ENCODE measurements at places on chromosomes 5 and 9.

DNA sequence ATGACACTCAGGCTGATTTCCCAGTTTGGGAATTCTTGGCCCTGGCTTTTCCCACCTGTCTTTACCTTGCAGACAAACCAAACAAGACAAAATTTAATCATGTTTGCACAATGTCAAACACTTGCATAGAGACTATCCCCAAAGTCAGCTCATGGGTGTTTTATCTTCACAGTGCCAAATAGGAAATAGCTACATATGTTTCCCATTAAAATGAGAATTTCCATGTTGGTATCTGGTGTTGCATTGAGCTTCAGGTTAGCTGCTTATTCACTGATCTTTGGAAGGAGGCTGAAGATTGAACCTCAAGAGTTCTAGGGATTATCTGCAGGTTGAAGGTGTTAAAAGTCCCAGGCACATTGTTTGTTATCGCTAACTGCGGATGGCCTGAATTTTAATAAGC, 19.5 kb downstream of the MAP1B start:
- DNase-seq, result no peak

DNA sequence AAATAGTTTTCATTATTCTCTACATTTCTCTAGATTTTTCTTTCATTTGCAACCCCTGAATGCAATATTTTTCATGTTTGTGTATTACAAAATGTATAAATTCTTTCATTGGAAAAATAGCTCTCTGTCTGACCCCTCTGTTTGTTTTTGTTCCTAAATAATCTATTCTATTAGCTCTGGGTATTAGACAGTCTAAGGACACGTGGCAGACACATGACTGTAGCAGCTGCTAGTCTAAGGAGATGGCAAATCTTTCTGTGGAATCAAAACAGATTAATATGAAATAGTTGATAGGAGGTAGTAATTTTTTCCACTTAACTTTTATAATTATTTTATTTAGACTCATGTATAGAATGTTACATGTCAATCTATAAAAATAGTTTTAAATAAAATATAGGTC, 21.4 kb upstream of the SPATA9 start:
- no peak for DNase-seq

DNA sequence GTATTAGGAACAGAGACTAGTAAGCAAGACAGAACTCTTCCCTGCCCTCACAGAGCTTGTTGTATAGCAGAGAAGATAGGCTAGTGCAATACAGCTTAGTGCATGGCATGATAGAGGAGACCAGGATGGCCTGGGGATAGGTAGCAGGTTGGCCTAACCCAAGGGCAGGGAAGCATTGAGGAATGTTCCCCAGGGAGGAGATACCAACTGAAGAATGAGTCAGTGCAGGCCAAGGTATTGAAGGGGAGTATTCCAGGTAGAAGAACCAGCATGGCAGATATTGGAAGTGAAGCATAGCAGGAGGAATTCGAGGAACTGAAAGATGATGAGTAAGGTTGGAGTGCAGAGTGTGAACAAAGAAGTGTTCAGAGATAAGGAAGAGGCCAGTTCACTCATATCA, 138.6 kb upstream of the DHFR start:
- no peak for DNase-seq

- DNase-seq, result no peak
Observed at GRCh38 chr5:100841358-100842076, 61.6 kb downstream of the ST8SIA4 start.

DNA sequence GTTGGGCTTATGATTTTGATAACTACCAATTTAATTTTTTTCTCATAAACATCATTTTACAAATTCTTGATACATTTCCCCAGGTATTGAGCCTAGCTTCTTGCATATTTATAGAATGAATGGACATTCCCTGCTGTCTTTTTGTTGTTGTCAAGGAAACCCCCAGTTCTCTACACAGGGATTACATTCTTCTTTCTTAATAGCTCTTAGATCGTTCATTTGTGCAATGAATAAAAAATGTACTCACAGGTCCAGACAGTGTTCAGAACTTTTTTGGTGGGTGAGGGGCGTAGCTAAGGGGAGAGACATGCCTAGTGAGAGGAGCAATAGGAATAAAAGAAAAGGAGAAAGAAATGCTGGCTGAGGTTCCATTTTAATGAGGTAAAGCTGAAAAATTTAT, 58.6 kb downstream of the VCAN start:
- DNase-seq, result no peak

GRCh38 chr5:78430866-78431265, 70.4 kb downstream of the SCAMP1 start:
- no peak for DNase-seq

DNA sequence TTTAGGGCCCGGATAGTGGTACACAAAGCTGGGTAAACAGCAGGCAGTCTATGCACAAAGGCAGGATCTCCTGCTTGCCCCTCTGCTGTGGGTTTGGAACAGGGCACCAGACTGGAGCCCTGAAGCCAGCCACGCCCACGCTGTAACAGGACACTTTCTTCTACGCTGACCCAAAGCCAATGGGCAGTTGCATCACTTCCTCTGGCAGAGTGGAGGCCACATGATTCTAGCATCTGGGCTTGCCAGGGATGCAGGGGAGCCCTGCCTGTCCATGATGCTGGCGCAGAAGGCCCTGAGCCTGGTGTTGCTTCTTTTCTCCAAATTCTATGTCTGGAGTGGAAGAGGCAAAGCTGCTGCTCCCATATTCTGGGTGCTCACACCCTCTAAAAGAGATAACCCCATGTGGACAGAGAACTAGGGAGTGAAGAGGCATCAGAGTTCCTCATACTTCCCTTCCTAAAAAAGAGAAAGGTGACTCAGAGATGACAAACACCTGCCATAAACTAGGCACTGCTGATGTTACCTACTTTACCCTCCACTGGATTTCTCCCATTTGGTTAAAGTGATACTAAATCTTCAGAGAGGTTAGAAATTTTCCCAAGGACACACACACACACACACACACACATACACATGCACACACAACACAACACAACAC, 260.3 kb upstream of the KLF4 start:
- DNase-seq, result no peak

DNA sequence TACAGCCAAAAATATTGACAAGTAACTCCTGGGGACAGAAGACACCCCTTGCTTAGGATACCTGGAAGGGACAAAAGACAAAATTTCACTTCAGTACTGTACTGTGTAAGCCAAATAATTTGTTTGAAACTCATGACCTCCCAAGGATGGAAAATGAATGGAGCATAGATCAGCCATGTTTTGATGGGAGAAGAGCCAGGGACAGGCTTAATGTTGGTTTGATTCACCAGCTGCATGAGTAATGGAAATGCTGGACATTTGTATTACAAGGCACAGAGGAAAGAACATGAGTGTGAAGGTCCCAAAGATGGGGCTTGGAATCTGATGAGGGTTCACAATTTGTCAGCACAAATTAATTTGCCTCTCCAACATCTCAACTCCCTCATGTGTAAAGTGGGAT, 122.8 kb downstream of the ENC1 start:
- no peak for DNase-seq

DNA sequence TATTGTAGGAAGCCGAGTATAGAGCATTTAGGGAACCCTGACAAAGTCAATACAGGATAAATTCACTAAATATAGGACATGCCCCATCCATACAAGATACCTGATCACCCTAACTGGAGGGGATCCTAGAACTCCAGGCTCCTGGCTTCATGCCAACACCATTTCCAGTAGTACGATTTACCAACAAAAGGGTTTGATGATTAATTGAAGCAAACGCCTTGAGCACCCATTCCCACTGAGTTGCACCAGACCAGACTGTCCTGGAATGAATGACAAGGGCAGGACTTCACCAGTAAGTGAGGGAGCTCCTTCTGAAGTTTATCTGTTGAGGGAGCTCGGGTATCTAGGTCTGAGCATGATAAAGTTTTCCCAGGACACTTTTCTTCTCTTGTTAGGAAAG, 327.2 kb upstream of the MSX2 start:
- no peak for DNase-seq

DNA sequence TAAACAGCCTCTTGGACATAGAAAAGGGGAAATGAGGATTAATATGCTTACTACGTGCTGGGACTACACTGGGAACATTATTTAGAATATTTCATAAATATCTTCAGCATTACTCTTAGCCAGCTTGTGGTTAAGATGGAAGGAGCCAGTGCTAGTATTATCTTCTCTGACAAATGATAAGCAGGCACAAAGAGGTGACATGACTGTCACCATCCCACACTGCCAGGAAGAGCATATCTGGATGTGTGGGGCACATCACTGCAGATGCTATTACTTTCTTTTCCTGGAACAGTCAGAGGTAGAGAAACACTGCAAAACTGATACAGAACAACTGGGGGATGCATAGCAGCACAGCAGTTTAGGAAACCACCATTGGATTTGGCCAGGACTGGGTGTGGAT, 281.0 kb upstream of the TNC start:
- DNase-seq, result no peak

DNA sequence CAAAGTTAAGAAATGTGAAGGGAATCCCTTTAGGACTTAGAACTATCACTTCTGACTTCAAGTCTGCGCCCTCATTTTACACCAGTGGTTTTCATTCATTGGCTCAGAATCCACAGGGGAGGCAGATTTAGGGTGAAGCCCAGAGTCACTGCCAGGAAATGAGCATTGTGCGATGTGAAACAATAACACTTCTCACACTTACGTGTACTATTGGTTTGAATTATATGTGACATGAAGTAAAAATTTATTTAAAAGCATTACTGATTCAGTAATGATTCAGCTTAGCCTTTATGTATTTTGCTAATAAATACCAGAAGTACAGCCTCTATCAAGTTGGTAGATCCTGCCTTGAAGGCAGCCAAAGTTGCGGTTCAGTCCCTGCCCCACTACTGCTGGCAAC, 98.6 kb downstream of the PAM start:
- no peak for DNase-seq

DNA sequence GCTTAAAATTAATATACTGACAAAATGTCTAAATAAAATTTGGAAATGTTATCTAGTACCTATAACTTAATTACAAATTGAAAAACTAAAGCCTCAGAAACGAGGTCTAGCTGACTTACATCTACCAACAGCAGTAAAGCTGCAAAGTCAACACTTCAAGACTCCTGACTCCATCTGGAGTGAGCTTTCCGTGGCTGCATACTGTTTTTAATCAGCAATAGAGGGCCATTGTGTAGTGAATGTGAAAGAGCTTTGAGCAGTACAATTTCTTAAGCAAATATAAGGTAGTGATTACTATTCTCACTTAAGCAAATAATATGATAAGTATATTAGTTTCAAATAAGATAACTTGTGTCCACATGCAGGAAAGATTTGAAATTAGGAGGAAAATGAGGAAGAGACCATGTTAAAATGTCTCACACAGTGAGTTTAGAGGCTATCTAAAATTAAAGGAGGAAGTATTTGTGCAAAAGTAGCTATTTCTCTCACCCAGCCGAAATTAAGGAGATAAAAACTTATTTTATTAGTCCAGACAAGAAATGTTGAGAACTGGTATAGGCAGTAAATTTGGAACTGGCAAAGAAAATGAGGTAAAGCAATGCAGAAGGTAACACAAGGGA, 6.4 kb downstream of the SPINK6 start:
- DNase-seq, result no peak

- no peak for DNase-seq
Observed at GRCh38 chr5:38265546-38266179, 7.3 kb downstream of the EGFLAM start.

- DNase-seq, result no peak
Observed at GRCh38 chr5:139787568-139788293, 7.9 kb upstream of the PSD2 start.

DNA sequence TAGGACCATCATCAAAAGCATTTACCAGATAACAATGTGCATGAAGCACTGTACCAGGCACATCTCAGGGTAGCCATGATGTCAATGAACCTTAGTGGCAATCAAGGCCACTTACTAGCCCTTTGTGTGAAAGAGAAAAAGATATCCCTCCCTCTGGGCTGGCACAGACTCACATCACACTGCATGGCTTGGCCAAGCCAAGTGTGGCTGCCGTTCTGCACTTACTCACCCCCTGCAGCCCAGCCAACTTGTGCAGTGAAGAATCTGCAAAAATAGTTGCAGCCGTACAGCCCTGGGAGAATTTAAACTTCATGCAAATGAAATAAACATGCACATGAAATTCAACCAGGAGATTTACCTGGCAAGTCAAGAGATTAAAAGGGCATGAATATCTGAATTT, 333.5 kb downstream of the DEPDC1B start:
- no peak for DNase-seq

- DNase-seq, result no peak
Observed at GRCh38 chr5:69038539-69038938, 55.3 kb upstream of the SLC30A5 start.

DNA sequence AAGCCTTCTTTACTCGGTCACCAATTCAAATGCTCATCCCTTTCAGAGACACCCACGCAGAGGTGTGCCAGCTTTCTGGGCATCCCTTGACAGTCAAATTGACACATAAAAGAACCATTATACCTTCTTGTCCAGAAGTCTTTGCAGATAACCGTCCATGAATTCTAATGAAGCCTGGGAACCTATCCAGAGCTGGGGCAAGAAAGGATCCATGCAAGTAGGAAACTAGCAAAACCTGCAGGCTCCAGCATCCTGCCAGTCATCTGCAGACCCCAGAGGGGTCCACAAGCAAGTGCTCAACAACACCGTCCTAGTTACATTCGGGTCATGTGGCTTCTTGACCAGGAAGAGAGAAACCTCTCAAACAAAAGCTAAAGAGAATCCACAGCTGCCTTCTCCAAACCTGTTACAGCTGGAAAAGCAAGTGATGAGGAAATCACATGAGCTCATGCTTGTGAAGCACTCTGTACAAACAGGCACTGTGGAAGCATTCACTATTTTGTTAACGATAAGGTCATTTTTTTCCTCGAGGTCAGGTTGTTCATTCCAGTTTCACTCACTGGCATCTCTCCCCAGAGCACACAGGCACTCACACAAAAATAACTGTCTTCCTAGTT, 80.2 kb upstream of the DMRT1 start:
- no peak for DNase-seq

- no peak for DNase-seq
Observed at GRCh38 chr5:146789712-146790653, 88.6 kb downstream of the PPP2R2B start.

DNA sequence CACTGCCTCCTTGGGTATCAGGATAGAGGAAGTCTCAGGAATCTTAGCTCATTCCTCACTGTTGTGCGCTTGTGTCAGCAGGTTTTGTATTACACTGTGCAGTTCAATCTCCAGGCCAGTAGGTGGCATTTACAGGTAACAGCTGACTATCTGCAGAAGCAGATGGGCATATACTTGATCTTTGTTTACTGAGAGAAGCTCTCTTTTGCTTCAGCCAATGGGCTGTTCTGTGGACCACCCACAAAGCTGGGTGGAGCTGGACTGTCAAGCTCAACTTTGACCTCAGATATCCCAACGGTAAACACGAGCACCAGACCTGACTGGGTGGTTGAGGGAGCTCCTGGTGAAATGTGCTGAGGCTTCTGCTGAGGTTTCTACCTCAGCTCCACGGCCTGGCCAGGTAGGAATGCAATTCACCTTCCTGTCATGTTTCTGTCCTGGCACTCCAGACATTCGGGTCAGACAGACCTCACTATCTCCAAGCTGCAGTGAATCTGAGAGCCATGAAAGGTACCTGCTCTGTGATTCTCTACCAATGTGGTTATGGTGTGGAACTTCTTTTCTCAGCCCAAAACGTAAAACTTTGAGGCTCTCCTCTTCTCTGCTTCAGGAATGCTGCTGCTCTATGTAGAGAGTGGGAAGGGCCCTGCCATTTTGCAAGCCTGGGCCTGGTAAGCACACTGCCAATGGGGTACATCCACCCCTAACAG, 167.9 kb upstream of the ACTBL2 start:
- DNase-seq, result no peak
